ENCODE measurements at places on chromosomes 4 and X. TPM values are rescaled to one million over a fixed set of nuclear protein-coding genes. Genes with fewer than 3 reads are reported as not detected.

Gene CHRDL1
- 43.5 TPM for total RNA-seq

Gene DDIT4L
- total RNA-seq, result 4.8 TPM

Gene WDR17
- 3.4 TPM for total RNA-seq

Gene BST1
- total RNA-seq, result 22.7 TPM

Gene AFM
- total RNA-seq, result not detected

Gene CLDN34
- not detected for total RNA-seq

Gene PAGE2
- not detected for total RNA-seq

Gene CLDN2
- total RNA-seq, result 0.43 TPM

Gene MAML3
- 4.7 TPM for total RNA-seq

Gene PPEF2
- not detected for total RNA-seq

Gene DCAF12L1
- not detected for total RNA-seq

Gene PCDH19
- total RNA-seq, result 11.0 TPM

Gene HSFX3
- not detected for total RNA-seq

Gene BEX5
- not detected for total RNA-seq

Gene DUSP21
- not detected for total RNA-seq

Gene RRH
- not detected for total RNA-seq

Gene SHROOM2
- 7.5 TPM for total RNA-seq

DNA sequence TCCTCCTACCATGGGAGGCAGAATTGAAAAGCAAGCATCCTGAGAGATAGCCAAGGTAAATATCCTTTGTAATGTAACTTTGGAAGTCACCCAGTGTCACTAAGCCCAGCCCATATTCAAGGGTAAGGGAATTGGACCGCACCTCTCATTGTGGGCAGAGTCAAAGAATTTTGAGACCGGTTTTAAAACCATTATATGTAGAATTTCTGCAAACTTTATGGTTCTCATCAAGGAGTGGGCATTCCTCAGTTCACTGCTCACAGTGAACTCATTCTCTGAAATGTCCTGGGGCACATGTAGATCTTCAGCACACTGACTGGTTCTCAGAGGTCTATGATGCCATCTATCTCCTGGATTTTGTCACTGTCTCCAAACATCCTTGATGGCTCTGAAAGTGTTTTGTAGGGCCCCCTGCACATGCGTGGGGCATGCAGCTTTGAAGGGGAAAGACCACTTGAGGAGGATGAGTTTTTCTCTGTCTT, 35.3 kb upstream of the CHRNA9 start:
- H3K27me3 ChIP-seq, result no peaks in the 10 kb centered on the region
- H3K27ac ChIP-seq, result no peak overlapping the region
- no peak overlapping the region for H3K4me3 ChIP-seq
- no peaks in the 10 kb centered on the region for H3K4me1 ChIP-seq
- no peaks in the 10 kb centered on the region for H3K36me3 ChIP-seq

DNA sequence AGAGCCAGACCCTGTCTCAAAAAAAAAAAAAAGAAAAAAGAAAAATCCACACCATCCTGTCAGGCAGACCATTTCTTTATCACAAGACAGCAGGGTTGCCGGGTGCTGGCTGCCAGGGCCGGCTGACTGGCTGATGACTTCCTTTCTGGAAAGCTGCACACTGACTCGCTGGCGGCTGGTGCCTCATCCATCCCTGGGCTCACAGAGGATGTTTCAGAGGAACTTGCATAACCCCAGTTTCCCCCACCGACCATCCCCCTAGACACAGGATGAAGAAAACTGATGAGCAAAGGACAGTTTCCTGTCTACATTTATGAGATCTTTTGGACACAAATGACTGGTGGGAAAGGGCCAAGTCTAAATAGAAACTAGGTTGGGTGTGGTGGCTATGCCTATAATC, 14.1 kb downstream of the HPSE start:
- no peak overlapping the region for H3K4me3 ChIP-seq
- DNase-seq, result peak; percentile 48
- H3K4me1 ChIP-seq, result no peaks in the 10 kb centered on the region
- no peak overlapping the region for H3K27ac ChIP-seq

GRCh38 chrX:78527263-78527662, 131.9 kb downstream of the RTL3 start:
- no peak for DNase-seq
- H3K27me3 ChIP-seq, result no peaks in the 10 kb centered on the region
- no peaks in the 10 kb centered on the region for H3K36me3 ChIP-seq
- peaks cover 5% of the 10 kb centered on the region for H3K4me1 ChIP-seq

- no peak overlapping the region for H3K4me3 ChIP-seq
- H3K27me3 ChIP-seq, result no peaks in the 10 kb centered on the region
- H3K36me3 ChIP-seq, result peaks cover 4% of the 10 kb centered on the region
- no peak for DNase-seq
Measured at GRCh38 chr4:666436-666810, 7.7 kb downstream of the ATP5ME start.

GRCh38 chr4:73391774-73392173, 12.3 kb upstream of the ALB start:
- DNase-seq, result no peak
- H3K4me3 ChIP-seq, result no peak overlapping the region
- no peaks in the 10 kb centered on the region for H3K27me3 ChIP-seq
- H3K4me1 ChIP-seq, result no peaks in the 10 kb centered on the region
- no peak overlapping the region for H3K27ac ChIP-seq

DNA sequence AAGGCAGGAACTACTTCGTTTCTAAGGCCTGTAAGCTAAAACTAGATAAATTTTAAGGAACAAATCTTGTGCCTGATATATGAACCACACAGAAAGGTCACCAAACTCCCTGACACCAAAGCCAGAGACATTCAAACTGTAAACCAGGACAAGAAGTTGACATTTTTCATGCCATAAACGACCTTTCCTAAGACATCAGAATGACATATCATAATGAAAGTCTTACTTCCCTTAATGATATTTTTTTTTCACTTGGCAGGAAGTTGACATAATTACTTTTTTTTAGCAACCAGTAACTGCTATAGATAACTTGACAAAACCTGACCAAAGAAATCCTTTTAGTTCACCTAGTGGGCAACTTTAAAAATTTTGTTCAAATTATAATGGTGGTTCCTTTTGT, 231.5 kb upstream of the AGTR2 start:
- no peaks in the 10 kb centered on the region for H3K36me3 ChIP-seq
- H3K27me3 ChIP-seq, result no peaks in the 10 kb centered on the region
- H3K4me1 ChIP-seq, result no peaks in the 10 kb centered on the region
- no peak overlapping the region for H3K27ac ChIP-seq

DNA sequence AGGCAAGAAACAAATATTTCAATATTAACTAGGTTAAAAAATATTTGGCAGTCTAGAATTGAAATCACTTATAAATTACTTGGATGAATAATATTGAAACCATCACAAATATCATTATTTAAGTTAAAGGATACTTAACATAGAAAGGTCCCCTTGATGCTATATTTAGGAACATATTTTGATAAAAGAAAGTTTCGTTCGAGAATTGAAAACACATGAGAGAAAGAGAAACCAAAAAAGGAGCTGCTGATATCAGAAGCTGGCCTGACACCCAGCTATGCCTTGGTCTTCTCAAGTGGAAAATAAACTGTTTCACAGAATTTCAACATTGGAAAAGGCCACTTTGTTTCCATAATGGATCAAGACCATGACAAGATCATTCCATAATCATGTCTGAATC, 762.4 kb downstream of the DMD start:
- no peak for DNase-seq
- H3K27me3 ChIP-seq, result no peaks in the 10 kb centered on the region
- no peaks in the 10 kb centered on the region for H3K36me3 ChIP-seq
- no peaks in the 10 kb centered on the region for H3K4me1 ChIP-seq
- no peak overlapping the region for H3K4me3 ChIP-seq

- H3K27me3 ChIP-seq, result no peaks in the 10 kb centered on the region
- no peaks in the 10 kb centered on the region for H3K4me1 ChIP-seq
- no peak for DNase-seq
- no peak overlapping the region for H3K27ac ChIP-seq
Measured at GRCh38 chrX:138745196-138745595, 33.7 kb upstream of the FGF13 start.

DNA sequence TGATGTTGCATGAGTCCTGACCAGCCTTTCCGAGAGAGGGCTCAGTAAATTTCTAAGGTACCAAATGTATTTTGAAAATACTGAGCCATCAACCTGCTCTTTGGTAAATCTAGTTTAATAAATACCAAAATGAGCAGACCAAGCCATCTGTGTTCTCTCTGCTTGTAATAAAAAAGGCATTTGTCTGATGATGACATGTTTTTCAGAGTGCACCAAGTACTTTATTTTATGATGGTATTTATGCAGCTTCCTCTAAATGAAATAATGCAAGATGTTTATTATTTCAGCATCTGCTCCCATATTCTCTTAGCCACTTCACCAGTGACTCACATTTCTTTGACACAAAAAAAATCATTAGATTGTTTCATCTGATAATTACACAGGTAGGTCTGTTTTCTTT, 700.5 kb downstream of the TRIML1 start:
- H3K4me1 ChIP-seq, result no peaks in the 10 kb centered on the region
- H3K27ac ChIP-seq, result no peak overlapping the region
- H3K4me3 ChIP-seq, result no peak overlapping the region

GRCh38 chr4:150656891-150657290, 74.9 kb downstream of the MAB21L2 start:
- no peak overlapping the region for H3K4me3 ChIP-seq
- no peaks in the 10 kb centered on the region for H3K27me3 ChIP-seq
- H3K4me1 ChIP-seq, result no peaks in the 10 kb centered on the region
- no peak overlapping the region for H3K27ac ChIP-seq
- no peak for DNase-seq

GRCh38 chr4:173018446-173018845, 150.2 kb upstream of the GALNT7 start:
- no peak overlapping the region for H3K27ac ChIP-seq
- H3K27me3 ChIP-seq, result no peaks in the 10 kb centered on the region
- H3K36me3 ChIP-seq, result no peaks in the 10 kb centered on the region
- DNase-seq, result no peak
- H3K4me1 ChIP-seq, result peaks cover 4% of the 10 kb centered on the region

DNA sequence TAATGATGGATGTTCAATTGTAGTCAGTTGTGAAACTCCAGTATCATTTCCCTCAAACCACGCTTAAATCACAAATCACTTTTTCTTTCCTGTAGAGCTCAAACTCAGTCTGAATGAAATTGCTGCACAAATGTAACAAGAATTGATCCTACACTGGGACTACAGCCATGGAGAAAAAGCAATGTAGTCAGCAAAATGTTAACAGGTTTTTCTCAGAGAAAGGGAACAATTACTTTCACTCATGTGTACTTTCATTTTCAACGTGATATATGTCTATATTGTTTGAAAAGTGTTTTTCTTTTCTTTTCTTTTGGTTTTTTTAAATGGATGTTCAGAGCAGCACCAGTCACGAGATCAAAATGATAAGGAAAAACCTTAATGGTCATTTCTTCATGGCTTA, 22.7 kb downstream of the SDAD1 start:
- peaks cover 88% of the 10 kb centered on the region for H3K36me3 ChIP-seq
- H3K4me3 ChIP-seq, result no peak overlapping the region

GRCh38 chrX:41686788-41687187, 2.0 kb upstream of the GPR34 start:
- H3K4me3 ChIP-seq, result no peak overlapping the region
- H3K27ac ChIP-seq, result no peak overlapping the region
- H3K36me3 ChIP-seq, result no peaks in the 10 kb centered on the region
- DNase-seq, result no peak
- no peaks in the 10 kb centered on the region for H3K27me3 ChIP-seq

- H3K27me3 ChIP-seq, result no peaks in the 10 kb centered on the region
- DNase-seq, result no peak
- peak overlapping the region; percentile 83 for H3K4me3 ChIP-seq
- H3K36me3 ChIP-seq, result no peaks in the 10 kb centered on the region
- peak overlapping the region; percentile 97 for H3K27ac ChIP-seq
Measured at GRCh38 chr4:139085141-139085540, 69.6 kb downstream of the NOCT start.

DNA sequence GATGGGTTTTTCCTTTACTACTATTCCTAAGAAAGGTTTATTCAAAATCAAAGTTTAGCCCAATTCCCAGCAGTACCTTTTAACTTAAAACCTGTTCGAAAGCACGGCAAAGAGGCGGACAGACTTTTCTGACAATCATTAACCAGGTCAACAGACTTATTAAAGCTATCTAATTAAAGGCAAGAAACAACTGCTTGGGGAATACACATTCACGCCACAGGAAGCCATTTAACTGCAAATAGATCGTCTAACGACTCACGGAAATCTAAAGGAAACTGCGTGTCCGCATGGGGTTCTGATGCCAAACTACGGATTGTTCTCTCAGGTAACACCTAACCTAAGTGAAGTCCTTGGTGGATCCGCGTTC, 663 bp upstream of the USP53 start:
- H3K27ac ChIP-seq, result peak overlapping the region; percentile 98
- no peak for DNase-seq

- H3K36me3 ChIP-seq, result no peaks in the 10 kb centered on the region
- no peak overlapping the region for H3K4me3 ChIP-seq
- H3K27me3 ChIP-seq, result no peaks in the 10 kb centered on the region
- no peak for DNase-seq
Measured at GRCh38 chrX:130848763-130849162, 54.2 kb downstream of the ENOX2 start.

DNA sequence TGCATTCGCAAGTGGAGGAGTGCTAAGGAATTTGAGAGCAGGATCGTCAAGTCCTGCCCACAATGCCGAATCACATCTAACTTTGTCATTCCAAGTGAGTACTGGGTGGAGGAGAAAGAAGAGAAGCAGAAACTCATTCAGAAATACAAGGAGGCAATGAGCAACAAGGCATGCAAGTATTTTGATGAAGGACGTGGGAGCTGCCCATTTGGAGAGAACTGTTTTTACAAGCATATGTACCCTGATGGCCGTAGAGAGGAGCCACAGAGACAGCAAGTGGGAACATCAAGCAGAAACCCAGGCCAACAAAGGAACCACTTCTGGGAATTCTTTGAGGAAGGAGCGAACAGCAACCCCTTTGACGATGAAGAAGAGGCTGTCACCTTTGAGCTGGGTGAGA, 100.2 kb upstream of the MED14 start:
- no peaks in the 10 kb centered on the region for H3K27me3 ChIP-seq
- no peak for DNase-seq
- H3K27ac ChIP-seq, result no peak overlapping the region
- H3K36me3 ChIP-seq, result no peaks in the 10 kb centered on the region
- no peak overlapping the region for H3K4me3 ChIP-seq

GRCh38 chr4:112284166-112284565, 1.5 kb downstream of the TIFA start:
- H3K4me3 ChIP-seq, result peak overlapping the region; percentile 82
- DNase-seq, result no peak
- H3K27ac ChIP-seq, result peak overlapping the region; percentile 82
- peaks cover 5% of the 10 kb centered on the region for H3K4me1 ChIP-seq

DNA sequence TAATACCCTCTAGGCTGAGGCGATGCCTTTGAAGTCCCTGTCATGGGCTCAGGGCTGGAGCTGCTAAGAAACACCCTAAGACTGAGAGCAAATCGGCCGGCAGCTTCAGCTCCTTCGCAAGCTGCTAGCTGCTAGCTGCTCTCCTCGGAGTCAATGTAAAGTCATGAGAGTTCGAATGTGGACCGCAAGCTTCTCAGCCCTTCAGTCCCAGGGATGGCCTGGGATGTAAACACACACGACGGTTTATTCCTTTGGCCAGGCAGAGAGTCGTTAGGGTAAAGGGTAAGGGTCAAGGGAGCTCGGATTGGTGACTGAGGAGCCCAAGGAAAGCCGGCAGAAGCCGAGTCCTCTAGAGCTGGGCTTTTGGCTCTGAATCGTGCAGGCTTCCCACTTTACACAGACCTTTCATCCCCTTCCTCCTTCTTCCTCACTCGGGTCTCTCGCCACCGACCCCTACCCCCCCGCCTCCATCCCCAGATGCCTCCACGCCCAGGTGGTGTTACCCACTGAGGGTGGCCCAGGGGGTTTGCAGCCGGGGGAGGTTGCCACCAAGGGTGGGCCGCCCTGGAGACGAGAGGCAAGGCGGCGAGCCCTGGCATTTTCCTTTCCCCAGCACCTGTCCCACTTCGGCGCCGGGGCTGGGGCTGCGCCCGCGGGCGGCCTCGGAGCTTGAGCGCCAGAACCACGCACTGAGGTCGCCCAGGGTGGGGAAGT, 3.1 kb upstream of the BCORL1 start:
- no peaks in the 10 kb centered on the region for H3K27me3 ChIP-seq
- H3K27ac ChIP-seq, result peak overlapping the region; percentile 76
- no peak for DNase-seq
- no peaks in the 10 kb centered on the region for H3K36me3 ChIP-seq

Measured in ascending aorta (tissue), 2 donors.